ENCODE measurements at places on chromosomes 4 and X.

DNA sequence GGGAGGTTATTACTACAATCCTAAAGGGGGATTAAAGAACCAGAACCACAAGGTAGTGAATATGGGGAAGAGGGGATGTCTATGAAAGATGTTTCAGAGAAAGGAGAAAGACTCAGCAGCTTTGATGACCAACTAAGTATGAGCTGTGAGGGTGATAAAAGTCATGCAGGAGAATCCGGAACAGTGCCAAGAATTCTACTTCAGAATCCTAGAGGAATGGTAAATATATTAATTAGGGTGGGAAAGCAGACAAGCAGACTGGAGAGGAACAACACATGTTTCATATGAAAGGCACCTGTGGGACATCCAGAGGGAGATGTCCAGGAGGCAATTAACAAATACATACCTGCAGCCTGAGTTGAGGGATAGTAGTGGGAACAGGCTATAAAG lies 642.2 kb upstream of the DIPK2B start:
- DNase-seq, result no peak

- DNase-seq, result no peak
Observed at GRCh38 chrX:134821370-134821769, 163.1 kb upstream of the PLAC1 start.

- DNase-seq, result no peak
Observed at GRCh38 chr4:78661086-78661690, 109.6 kb downstream of the ANXA3 start.

DNA sequence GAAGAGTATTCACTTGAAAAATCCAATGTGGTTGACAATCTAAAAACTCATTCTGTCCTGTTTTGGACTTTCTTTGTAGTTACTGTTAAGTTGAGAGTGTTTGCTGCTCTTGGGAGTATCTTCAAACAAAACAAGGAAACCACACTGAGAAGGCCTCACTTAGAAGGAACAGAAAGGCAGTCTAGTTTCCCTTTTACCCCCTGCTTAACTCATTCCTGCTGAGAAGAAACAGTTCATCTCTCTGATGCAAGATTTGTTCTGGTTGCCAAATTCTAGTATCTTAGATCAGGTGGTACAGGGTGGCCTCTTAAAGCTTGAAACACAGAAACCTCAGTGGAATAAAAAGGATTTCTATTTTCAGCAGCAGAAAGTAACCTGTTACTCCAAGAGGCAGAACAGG lies 41.4 kb downstream of the GUCY2F start:
- DNase-seq, result no peak

DNA sequence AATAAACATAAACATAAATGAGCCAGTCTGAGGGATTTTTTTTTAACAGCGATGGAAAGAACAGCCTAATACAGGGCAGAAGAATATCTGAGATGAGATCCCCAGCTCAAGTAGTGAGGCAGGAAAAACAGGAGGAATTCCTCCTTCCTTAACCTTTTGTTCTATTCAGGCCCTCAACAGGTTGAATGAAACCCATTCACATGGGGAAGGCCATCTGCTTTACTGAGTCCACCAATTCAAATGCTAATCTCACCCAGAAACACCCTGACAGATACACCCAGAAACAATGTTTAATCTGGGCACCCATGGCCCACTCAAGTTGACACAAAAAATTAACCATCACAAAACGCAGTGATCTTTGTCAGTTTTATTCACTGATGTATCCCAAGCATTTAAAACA lies 45.5 kb downstream of the SMIM31 start:
- DNase-seq, result no peak

- no peak for DNase-seq
Observed at GRCh38 chr4:38735870-38736269, 46.9 kb downstream of the TLR10 start.

- no peak for DNase-seq
Observed at GRCh38 chr4:4758681-4759080, 100.8 kb upstream of the MSX1 start.

DNA sequence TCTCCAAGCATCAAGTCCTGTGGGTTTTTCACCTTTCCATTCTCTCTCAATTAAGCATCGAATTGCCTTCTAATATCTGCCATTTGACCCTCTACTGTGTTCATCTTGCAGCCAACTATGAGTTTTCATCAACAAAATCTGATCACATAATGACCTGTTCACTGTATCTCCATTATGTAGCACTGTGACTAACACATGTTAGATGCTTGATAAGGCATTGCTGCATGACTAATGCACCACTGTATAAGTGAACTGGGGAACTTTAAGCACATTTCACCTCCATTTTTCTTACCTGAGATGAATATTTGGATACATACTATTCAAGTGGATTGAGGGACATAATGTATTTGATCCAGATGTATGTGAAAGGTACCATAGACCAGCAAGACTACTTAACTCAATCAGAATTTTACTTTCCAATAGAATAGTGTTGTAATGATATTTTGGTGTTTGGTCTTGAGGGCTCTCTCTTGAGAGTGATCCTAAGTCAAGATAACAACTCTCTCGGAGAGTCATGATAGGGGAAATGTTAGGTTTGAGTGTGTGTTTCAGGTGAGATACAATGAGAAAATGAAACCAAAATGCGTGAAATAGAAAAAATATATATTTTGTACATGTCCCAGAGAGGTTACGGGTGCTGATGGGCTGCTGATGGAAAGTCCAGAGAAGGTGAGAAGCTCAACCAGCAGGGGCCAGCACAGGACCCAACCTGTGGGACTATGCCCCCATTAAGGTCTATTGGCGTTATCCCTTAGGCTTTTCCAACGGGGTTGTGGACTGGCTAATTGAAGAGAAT lies 60.2 kb upstream of the HS3ST1 start:
- DNase-seq, result no peak

DNA sequence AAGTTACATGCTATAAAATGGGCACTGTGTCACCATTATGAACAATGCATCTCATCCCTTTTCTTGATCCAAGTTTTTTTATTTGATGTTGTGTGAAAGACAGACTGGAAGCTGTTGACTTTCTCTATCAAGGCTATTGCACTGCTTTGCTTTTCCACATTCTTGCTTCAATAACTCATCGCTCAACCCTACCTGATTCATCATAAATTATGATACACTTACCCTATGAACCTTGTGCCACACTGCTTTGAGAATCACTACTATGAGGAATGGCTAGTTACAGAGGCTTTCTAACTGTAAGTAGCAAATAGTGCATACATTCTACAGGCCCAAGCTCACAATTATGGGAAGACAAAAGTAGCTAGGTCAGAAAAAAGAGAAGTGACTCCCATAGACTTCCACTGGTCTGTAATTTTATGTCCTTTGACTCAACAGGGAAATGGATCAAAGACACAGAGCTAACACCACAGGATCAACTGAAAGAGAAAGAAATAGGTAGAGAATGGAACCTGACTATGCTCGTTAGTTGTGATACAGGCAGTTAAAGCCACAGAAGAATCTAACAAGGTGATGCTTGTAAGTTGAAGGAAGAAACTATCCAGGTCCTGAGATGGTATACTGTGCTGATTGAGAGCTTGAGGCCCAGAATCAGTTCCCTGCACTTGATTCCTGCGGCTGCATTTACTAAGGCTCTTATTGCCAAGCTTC lies 163.5 kb downstream of the PPP3CA start:
- DNase-seq, result no peak

- DNase-seq, result no peak
Observed at GRCh38 chr4:44118971-44119680, 329.5 kb downstream of the KCTD8 start.

- no peak for DNase-seq
Observed at GRCh38 chrX:26925088-26925487, 538.1 kb downstream of the PPP4R3C start.

GRCh38 chrX:136616987-136617685 lies 30.8 kb upstream of the CD40LG start:
- peak; percentile 64 for DNase-seq

- DNase-seq, result no peak
Observed at GRCh38 chr4:113013751-113014150, 35.7 kb upstream of the ANK2 start.

DNA sequence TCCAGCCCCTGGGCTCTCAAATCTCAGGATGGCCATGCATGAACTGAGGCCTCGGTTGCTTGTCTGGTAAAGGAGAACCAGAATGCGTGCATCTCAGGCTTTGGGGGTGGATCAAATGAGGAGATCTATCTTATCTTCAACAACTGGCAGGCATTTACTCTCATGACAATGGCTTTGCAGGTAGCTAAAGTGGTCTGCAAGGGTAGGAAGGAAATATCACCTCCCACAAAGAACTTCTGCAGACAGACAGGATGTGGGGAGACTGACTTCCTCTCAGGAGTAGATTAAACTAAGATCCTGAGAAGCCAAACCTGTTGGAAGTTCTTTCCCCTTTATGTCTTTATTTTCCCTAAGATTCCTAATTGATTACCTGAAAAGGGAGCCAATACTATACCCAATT lies 7.8 kb downstream of the LDB2 start:
- DNase-seq, result no peak

- DNase-seq, result no peak
Observed at GRCh38 chr4:121118344-121118743, 45.8 kb downstream of the TNIP3 start.

DNA sequence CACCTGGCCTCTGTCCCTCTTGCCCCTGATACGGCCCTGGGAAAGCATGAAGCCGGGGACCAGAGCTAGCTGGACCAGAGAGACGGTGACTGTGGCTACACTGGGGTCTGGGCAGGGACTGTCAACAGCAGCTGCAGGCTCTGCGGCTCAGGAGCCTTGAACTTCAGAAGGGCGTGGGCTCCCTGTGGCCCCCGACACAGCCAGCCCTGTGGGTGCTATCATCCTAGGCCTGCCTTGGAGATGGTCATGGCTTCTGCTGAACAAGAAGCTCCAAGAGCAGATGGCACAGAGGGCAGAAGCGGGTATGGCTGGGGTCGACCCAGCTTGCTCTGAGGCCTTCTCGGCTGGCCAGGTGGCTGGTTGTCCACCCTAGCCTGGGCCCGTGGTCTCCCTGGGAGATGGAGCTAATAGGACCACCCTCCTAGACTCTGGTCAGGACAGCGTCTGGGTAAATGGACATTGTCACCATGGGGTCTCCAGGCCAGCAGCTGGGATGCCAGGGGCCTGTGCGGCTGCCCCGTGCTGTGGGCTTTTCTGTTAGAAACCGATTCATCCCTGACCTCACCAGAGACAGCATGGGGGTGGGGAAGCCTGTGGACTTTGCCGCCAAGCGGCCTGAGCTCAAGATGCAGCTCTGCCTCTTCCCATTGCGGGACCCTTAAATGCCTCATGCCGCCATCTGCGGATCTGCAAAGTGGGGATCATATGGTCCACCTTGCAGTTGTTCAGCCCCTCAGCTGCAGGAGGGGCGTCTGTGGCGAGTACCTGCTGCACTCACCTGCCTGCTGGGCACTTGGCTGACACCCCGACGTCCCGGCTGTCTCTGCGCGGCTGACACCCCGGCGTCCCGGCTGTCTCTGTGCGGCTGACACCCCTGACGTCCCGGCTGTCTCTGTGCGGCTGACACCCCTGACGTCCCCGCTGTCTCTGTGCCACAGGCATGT lies 21.1 kb downstream of the CPZ start:
- DNase-seq, result no peak

- no peak for DNase-seq
Observed at GRCh38 chrX:105121186-105121585, 99.3 kb downstream of the TEX13A start.

DNA sequence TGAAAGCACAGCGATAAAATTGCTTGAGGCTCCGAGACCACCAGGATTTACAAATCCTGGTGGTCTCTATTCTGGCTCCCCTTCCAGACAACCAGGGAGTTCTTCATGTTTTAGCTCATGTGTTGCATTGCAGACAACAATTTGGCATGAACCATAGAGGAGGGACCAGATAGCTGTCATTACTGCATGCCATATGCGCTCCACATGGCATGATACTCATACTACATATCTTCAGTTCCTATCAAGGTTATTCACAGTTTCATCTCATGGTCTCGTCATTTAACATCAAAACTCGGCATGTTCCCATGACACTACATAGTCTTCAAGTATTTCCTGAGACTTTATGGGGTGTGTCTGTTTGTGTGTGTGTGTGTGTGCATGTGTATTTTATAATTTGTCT lies 220.3 kb downstream of the OR13H1 start:
- DNase-seq, result no peak

DNA sequence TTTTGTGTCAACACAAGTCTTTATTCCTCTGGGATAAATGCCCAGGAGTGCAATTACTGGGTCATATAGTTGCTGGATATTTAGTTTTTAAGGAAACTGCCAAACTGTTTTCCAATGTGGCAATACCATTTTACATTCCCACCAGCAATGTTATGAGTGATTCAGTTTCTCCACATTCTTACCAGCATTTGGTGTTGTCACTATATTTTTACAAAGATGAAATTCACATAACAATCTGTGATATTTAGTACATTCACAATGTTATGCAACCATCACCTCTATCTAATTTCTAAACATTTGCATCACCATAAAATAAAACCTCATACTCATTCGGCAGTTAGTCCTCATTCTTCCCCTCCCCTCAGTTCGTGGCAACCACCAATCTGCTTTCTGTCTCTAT lies 75.0 kb downstream of the MAMLD1 start:
- DNase-seq, result no peak

DNA sequence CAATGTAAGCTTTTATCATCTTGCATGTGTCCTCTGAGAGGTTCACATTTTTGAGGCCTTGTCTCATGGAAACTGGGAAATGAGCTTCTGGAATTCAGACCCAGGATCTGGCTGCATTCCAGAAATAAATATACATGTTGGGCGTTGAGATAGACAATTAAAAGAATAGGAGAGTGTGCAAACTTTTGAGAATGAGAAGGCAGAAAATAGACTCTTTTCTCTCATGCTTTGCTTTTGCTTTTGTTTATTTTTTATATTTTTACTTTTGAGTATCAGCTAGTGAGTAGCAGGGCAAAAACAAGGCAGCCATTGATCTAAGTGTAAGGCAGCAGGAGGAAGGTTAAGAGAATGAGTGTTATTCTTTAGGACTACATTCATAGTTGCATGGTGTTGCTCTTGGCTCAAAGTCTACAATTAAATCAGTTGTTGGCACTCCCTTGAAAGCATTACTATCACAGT lies 12.4 kb downstream of the SHROOM3 start:
- no peak for DNase-seq

GRCh38 chrX:7351926-7352325 lies 204.0 kb upstream of the PUDP start:
- DNase-seq, result no peak

DNA sequence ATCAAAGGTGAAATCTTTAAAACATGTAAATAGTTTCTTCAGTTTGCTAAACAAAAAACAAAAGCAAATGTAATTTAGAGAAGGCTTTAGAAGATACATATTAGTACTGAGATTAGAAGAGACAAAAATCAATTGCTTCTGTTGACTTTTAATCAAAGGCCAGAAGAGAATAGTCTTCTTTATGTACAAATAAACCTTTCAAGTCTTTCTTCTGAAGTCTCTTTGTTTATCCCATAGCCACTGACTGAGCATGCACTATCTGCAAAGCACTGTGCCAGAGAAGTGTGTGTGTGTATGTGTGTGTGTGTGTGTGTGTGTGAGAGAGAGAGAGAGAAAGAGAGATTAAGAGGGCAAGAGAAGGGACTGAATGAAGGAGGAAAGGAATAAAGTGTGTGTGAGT lies 198.4 kb downstream of the GLUD2 start:
- no peak for DNase-seq
